ENCODE measurements at places on chromosomes 11 and 22. TPM values are rescaled to one million over a fixed set of nuclear protein-coding genes. Genes with fewer than 3 reads are reported as not detected.

DNA sequence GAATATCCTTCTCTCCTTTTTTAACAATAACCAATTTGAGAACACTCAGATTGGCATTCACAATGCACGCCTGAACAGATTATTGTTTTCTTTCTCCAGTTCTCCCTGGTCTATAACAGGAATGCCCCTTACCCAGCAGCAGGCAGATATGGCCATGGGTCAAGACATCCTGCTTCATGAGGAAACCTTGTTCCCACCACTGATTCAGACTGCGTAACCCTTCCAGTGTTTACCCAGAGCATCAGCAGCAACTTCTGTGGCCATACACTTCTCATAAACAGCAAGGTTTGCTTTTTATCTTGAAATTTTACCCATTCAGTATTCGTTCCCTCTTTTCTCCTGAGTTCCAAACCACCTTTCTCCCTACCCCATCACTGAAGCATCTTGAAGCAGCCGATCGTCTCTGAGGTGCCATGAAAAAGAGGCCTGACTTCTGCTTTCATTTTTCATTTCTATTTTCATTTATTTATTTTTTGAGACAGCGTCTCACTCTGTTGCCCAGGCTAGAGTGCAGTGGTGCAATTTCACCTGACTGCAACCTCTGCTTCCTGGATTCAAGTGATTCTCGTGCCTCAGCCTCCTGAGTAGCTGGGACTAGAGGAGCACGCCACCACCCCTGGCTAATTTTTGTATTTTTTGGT is 9.6 kb downstream of the PTS start:
- H3K4me1 ChIP-seq: no peaks in the 10 kb centered on the region
- peaks cover 2% of the 10 kb centered on the region for H3K36me3 ChIP-seq
- H3K27me3 ChIP-seq: no peaks in the 10 kb centered on the region
- H3K27ac ChIP-seq: no peak overlapping the region

DNA sequence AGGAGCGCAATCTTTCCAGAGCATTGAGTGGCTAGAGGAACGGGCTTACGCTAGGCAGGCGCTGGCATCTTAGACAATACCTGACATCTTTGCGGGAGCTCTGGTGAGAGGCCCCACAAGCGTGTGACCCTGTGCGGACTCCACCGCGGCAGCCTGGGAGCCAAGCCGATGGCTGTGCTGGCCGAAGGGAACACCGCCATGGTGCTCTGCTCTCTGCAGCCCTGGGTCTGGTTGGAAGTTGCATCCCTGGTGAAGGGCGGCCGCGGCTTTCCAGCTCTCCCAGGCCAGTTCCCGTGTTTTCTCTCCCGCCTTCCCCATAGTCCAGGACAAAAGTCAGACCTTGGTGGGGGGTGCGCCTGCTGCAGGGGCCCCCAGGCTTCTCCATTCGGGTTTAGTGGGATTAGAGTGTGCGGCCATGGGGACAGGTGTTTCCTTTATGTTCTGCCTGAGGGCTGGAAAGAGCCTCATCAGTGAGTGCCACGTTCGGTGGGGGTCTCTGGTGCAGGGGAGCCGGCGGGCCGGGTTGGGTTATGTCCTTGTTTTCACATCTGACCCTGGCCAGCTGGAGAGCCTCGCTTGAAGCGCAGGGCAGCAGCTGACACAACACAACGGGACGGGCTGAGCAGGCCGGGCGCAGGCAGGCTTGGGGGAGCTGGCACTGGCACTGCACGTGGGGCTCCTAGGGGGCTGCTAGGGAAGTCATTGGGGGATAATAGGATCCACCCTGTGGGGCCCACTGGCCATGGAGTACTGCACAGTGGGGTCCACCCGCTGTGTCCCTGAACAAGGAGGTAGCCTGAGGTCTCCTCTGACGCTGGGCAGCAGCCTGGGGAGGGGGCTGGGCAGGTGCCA is 94.8 kb downstream of the KCNQ1 start:
- H3K27ac ChIP-seq: no peak overlapping the region
- H3K36me3 ChIP-seq: no peaks in the 10 kb centered on the region
- H3K4me3 ChIP-seq: no peak overlapping the region
- DNase-seq: no peak
- no peaks in the 10 kb centered on the region for H3K4me1 ChIP-seq
- no peaks in the 10 kb centered on the region for H3K27me3 ChIP-seq

Gene LRRC32
- 66.3 TPM for total RNA-seq

Gene CCDC188
- total RNA-seq: not detected

Gene MMP8
- not detected for total RNA-seq

Gene MPZL2
- total RNA-seq: 165 TPM

Gene TCN2
- 20.4 TPM for total RNA-seq

Gene EFCAB6
- 1.7 TPM for total RNA-seq

Measured in vagina (tissue), 2 donors.